ENCODE measurements at places on chromosomes 2 and 18.

DNA sequence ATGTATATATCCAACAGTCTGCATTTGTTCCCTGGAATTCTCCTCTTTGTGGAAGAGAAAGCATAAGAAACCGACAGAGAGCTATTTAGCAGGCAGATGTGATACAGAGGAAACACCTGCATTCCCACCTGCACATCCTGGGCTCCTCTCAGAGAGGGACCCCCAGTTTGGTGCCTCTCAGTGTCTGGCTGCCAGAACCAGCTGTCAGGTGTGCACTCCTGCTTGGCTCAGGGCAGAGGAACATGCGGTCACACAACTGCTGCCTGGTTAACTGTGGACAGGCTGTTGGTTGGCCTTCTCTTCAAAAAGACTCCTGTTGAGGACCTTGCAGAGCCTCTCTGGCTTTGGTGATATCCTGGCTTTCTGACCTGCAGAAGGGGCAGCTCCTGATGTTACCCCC, 54.6 kb downstream of the ITGB6 start:
- DNase-seq: no peak

GRCh38 chr2:56476509-56477071, 292.8 kb downstream of the CCDC85A start:
- no peak for DNase-seq

DNA sequence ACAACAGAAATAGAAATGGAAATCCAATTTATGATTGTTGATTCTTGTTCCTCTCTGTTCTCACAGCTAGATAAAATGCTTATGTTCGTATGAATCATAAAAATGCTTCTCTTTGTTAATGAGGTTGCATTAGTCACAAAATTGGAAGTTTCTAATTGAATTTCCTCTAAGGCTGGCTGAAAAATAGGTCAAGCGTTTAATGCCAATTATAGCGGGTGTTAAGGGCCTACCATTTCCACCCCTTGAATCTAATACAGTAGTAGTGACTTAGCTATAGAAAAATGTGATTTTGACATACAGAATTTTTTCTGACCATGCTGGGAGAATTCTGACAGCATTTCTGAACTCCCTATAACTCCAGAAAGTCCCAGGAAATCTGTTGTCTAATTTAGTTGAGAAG, 107.1 kb downstream of the TTN start:
- DNase-seq: no peak

DNA sequence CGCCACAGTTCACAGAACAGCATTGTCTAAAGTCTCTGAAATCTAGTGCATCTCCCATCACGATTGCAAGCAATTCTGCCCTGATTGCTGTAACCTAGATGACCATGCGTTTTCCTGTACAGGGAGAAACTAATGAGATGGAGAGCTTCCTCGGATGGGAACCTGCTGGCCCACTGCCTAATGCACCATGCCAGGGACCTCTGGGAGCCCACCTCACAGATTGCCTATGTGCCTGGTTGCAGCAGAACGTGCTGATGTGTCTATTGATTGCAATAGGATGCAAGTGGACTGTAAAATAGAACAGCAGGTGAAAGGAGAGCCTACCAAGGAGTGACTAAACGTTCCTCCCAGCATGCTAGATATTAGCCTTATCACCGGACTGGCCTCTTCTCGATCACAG, 141.0 kb upstream of the RAB12 start:
- DNase-seq: no peak

GRCh38 chr2:73947412-73948018, 20.8 kb downstream of the DGUOK start:
- no peak for DNase-seq
